Endothelial cell of umbilical vein (primary cell): ENCODE measurements at places on chromosomes 7 and 10. TPM values are rescaled to one million over a fixed set of nuclear protein-coding genes. Genes with fewer than 3 reads are reported as not detected.

ITGA8 gene
- 0.12 and 0.40 TPM in 2 replicates for total RNA-seq

MINDY4 gene
- total RNA-seq = 4.7 and 5.2 TPM in 2 replicates

CRTAC1 gene
- 0.72 and 3.0 TPM in 2 replicates for total RNA-seq

FOXI2 gene
- total RNA-seq = not detected in 2 replicates

TAS2R4 gene
- 0.88 and 1.4 TPM in 2 replicates for total RNA-seq

SAP25 gene
- 2.4 and 3.2 TPM in 2 replicates for total RNA-seq

FAM241B gene
- total RNA-seq = not detected in 2 replicates

RADIL gene
- 1.0 and 2.5 TPM in 2 replicates for total RNA-seq

RNF148 gene
- 0.83 and 0.95 TPM in 2 replicates for total RNA-seq
